ENCODE measurements at places on chromosomes 6 and 20. TPM values are rescaled to one million over a fixed set of nuclear protein-coding genes. Genes with fewer than 3 reads are reported as not detected.

GRCh38 chr6:130716466-130716865, 110.7 kb upstream of the SMLR1 start:
- DNase-seq: no peak
- no peaks in the 10 kb centered on the region for H3K27me3 ChIP-seq
- H3K27ac ChIP-seq: no peak overlapping the region
- H3K4me1 ChIP-seq: peaks cover 18% of the 10 kb centered on the region

PKIB gene
- 1.1 TPM for total RNA-seq

- peaks cover 12% of the 10 kb centered on the region for H3K27me3 ChIP-seq
- H3K4me1 ChIP-seq: peaks cover 24% of the 10 kb centered on the region
Measured at GRCh38 chr6:151811081-151811480, 3.6 kb downstream of the ESR1 start.

DNA sequence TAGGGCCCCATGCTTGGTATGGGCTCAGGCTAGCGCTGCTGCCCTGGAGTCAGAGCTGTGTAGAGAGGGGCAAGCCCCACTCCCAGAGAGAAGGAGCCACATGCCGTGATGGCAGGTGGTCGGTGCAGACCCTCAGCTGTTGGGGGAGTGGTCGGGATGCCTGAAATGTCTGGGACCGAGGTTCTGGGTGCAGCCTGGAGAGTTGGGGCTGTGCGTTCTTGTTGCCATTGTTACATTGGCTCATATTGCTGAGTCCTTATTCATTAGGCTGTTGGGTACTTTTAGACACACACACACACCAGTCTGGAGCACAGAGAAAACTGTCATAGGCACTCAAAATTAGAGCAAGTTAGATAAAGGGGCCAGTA, 83.9 kb downstream of the UNC5CL start:
- no peaks in the 10 kb centered on the region for H3K27me3 ChIP-seq
- H3K4me1 ChIP-seq: no peaks in the 10 kb centered on the region
- H3K27ac ChIP-seq: no peak overlapping the region
- H3K4me3 ChIP-seq: no peak overlapping the region
- no peak for DNase-seq

GRCh38 chr6:47724300-47724699, 25.9 kb downstream of the ADGRF4 start:
- no peaks in the 10 kb centered on the region for H3K36me3 ChIP-seq
- no peak overlapping the region for H3K27ac ChIP-seq
- no peaks in the 10 kb centered on the region for H3K27me3 ChIP-seq
- H3K4me3 ChIP-seq: no peak overlapping the region
- no peaks in the 10 kb centered on the region for H3K4me1 ChIP-seq

DNA sequence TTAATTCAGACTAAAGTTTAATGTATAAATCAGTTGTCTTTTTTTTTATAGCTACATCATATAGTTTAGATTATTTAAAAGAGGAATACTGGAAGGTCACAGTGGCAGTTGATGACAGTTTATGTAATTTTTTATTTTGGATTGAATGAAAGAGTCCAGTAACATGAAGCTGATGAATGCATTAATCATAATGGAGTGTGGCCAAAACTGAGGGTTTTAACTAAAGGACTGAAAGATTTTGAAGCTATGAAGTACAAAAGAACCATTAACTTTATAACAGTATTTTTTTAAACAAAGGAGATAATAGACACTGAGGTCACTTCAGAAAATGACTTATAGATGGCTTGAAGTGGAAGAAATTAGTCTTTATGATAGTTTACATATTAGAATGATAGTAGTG, 41.3 kb downstream of the TRMT11 start:
- H3K4me1 ChIP-seq: peaks cover 6% of the 10 kb centered on the region
- H3K27ac ChIP-seq: no peak overlapping the region
- no peak for DNase-seq
- H3K27me3 ChIP-seq: no peaks in the 10 kb centered on the region

- DNase-seq: no peak
Measured at GRCh38 chr6:22681761-22682160, 112.4 kb downstream of the HDGFL1 start.

SUPT3H gene
- 11.6 TPM for total RNA-seq

GRCh38 chr20:57890202-57890800, 180.5 kb upstream of the PMEPA1 start:
- no peak overlapping the region for H3K4me3 ChIP-seq
- no peaks in the 10 kb centered on the region for H3K4me1 ChIP-seq
- no peaks in the 10 kb centered on the region for H3K36me3 ChIP-seq
- no peaks in the 10 kb centered on the region for H3K27me3 ChIP-seq
- no peak overlapping the region for H3K27ac ChIP-seq

DNA sequence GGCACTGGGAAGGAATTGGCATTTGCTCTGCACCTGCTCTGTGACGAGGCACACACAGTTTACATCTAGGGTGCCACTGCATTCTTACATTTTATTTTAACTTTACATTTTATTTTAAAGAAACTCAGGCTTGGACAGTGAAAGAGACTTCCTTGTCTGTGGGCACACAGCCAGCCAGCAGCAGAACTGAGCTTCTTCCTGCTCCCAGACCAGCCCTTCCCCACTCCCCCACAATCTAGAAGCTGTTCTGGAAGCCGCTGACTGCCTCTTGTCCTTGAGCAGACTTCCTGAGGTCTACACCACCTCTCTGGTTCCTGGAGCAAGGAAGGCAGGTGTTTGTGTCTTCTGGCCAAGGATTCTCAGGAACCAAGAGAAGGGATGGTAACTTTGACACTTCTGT, 27.9 kb upstream of the CD93 start:
- no peak overlapping the region for H3K4me3 ChIP-seq
- DNase-seq: no peak
- H3K36me3 ChIP-seq: no peaks in the 10 kb centered on the region
- no peaks in the 10 kb centered on the region for H3K27me3 ChIP-seq

GRCh38 chr6:114987281-114987680, 644.5 kb upstream of the HS3ST5 start:
- H3K36me3 ChIP-seq: no peaks in the 10 kb centered on the region
- no peak overlapping the region for H3K27ac ChIP-seq
- no peaks in the 10 kb centered on the region for H3K4me1 ChIP-seq
- DNase-seq: no peak

HELZ2 gene
- 48.1 TPM for total RNA-seq

DNA sequence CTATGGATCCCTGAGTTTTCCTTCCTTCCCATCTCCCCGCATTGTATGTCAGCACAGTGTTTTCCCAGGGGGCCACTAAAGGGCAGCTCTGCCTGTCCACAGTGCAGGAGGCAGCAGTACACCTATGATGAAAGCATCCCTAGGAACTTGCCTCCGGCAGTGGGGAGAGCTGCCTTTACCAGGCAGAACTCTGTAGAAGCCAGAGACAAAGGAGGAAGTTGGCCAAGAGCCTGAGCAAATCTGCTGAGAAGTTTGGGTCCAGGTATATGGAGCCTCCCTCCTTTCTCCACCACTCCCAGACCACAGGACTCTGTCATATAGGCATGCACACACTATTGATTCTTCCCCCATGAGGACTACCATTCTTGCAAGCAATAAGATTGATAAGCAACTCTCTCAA, 282.7 kb downstream of the TBC1D7 start:
- no peaks in the 10 kb centered on the region for H3K27me3 ChIP-seq
- H3K4me1 ChIP-seq: no peaks in the 10 kb centered on the region
- no peak for DNase-seq
- H3K36me3 ChIP-seq: no peaks in the 10 kb centered on the region

GRCh38 chr6:125699591-125699990, 49.8 kb upstream of the HEY2 start:
- H3K27ac ChIP-seq: no peak overlapping the region
- H3K4me1 ChIP-seq: no peaks in the 10 kb centered on the region
- no peak overlapping the region for H3K4me3 ChIP-seq

DNA sequence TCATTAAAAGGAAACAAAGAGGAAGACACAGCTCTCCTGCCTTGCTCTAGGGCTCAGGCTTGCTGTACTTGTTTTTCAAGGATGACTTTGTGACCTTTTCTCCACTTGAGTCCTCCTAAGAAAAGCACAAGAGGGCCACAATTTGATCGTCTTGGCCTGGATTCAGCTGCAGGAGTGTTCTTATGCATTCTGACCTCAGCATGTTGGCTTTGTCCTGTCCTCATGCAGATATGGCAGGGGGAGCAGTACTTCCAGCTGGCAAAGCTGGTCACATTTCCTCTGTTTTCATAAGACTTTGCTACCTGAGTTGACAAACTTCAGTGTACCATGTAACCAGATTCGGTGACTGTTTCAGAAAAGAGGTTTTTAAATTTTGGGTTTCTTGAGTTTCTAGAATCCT, 30.8 kb downstream of the KDM1B start:
- H3K36me3 ChIP-seq: no peaks in the 10 kb centered on the region
- H3K4me1 ChIP-seq: no peaks in the 10 kb centered on the region
- H3K4me3 ChIP-seq: no peak overlapping the region
- H3K27me3 ChIP-seq: no peaks in the 10 kb centered on the region

RNF144B gene
- 9.4 TPM for total RNA-seq

GRCh38 chr6:15952231-15953151, 176.4 kb upstream of the MYLIP start:
- H3K27ac ChIP-seq: no peak overlapping the region
- no peaks in the 10 kb centered on the region for H3K36me3 ChIP-seq
- no peak overlapping the region for H3K4me3 ChIP-seq
- H3K4me1 ChIP-seq: no peaks in the 10 kb centered on the region
- H3K27me3 ChIP-seq: no peaks in the 10 kb centered on the region

NR2E1 gene
- not detected for total RNA-seq

- DNase-seq: no peak
- H3K4me1 ChIP-seq: no peaks in the 10 kb centered on the region
- H3K4me3 ChIP-seq: no peak overlapping the region
- no peaks in the 10 kb centered on the region for H3K36me3 ChIP-seq
- H3K27ac ChIP-seq: no peak overlapping the region
- H3K27me3 ChIP-seq: no peaks in the 10 kb centered on the region
Measured at GRCh38 chr6:40733290-40733689, 146.1 kb upstream of the LRFN2 start.

DNA sequence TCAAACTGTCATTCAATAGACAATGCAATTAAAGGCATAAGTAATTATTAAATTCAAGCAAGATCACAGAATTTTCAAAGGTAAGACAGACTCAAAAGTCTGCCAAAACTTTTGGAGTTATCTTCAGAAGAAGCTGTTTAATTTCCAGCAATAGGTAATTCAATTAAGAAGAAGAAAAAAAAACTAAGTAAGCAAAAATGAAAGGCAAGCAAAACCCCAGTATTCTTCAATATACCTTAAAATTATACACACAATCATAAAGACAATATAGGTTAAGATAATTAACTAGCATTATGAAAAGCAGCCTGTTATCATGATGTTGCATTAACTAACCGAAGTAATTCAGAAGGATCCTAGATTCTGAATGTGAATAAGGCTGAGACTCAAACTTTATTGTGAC, 3.5 kb downstream of the LATS1 start:
- no peaks in the 10 kb centered on the region for H3K4me1 ChIP-seq
- H3K27me3 ChIP-seq: no peaks in the 10 kb centered on the region
- no peak for DNase-seq
- H3K27ac ChIP-seq: no peak overlapping the region
- H3K4me3 ChIP-seq: no peak overlapping the region

- DNase-seq: no peak
- no peak overlapping the region for H3K27ac ChIP-seq
- no peak overlapping the region for H3K4me3 ChIP-seq
- no peaks in the 10 kb centered on the region for H3K36me3 ChIP-seq
- peaks cover 16% of the 10 kb centered on the region for H3K4me1 ChIP-seq
Measured at GRCh38 chr20:64068386-64069208, 5.6 kb downstream of the TCEA2 start.

DNA sequence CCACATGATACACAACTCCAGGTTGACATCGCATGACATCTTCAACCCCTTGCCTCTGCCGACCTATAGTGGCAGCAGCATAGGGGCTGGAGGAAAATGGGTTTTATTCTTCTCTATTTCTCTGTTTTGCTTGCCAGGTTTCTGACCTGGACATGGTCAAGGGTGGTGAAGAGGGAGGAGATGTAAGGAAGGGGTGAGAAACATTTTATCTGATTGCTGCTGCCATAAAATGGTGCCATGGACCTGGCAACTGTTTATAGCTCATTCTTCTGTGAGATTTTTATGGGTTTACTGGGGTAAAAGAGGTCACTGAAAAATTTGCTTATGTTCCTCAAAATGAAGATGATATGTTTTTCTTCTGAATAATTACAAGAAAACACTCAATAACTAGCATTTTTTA, 266.7 kb upstream of the FOXQ1 start:
- H3K27me3 ChIP-seq: no peaks in the 10 kb centered on the region
- H3K4me1 ChIP-seq: no peaks in the 10 kb centered on the region
- no peaks in the 10 kb centered on the region for H3K36me3 ChIP-seq

- no peaks in the 10 kb centered on the region for H3K36me3 ChIP-seq
- DNase-seq: no peak
- H3K4me3 ChIP-seq: no peak overlapping the region
Measured at GRCh38 chr6:131765081-131765803, 42.6 kb upstream of the ENPP1 start.

UBE2C gene
- total RNA-seq: not detected

DNA sequence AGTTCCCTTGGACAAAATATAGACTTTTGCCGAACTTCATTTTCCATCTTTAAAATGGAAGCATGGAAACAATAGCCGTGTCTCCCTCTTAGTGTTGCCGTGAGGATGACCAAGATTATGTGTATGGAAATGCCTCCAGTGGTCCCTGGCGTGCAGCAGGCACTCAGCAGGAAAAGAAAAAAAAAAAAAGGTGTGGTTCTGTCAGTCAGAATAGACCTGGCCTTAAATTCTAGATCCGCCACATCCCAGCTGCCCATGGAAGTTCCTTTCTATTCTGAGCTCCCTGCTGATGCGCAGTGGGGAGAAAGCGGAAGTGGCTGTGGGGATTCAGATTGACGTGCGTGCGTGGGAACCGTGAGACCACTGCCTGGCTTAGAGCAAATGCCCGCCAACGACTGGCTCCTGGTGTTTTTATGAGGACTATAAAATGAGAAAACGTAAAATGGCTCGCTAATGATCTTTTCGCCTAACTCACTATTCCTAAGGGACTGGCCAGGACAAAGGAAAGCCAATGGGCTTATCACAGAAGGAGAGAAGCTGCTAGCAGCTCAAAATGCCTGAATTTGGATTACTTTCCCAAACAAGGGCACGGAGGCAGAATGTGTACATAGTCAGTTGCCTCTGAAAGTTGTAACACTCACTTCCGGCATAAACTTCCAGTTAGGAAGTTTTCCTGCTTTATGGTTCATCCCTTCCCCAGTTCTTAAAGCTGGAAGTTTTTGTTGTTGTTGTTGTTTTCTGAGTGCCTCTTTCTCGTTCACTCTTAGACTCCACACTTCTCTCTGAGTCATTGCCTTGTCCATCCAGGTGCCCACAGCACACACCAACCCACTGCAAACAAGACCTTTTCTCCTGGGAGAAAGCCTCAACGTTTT, 11.4 kb upstream of the PDE10A start:
- H3K27me3 ChIP-seq: no peaks in the 10 kb centered on the region
- no peak overlapping the region for H3K27ac ChIP-seq
- no peaks in the 10 kb centered on the region for H3K4me1 ChIP-seq
- H3K36me3 ChIP-seq: no peaks in the 10 kb centered on the region
- no peak for DNase-seq

- no peak for DNase-seq
- no peaks in the 10 kb centered on the region for H3K4me1 ChIP-seq
- H3K27ac ChIP-seq: no peak overlapping the region
- H3K36me3 ChIP-seq: no peaks in the 10 kb centered on the region
- H3K4me3 ChIP-seq: no peak overlapping the region
- H3K27me3 ChIP-seq: no peaks in the 10 kb centered on the region
Measured at GRCh38 chr20:6697228-6697972, 70.1 kb upstream of the BMP2 start.

GRCh38 chr6:91298543-91299145, 711.8 kb upstream of the MAP3K7 start:
- H3K4me3 ChIP-seq: no peak overlapping the region
- H3K27me3 ChIP-seq: no peaks in the 10 kb centered on the region
- H3K36me3 ChIP-seq: no peaks in the 10 kb centered on the region
- H3K4me1 ChIP-seq: no peaks in the 10 kb centered on the region

CAP2 gene
- total RNA-seq: 53.6 TPM

GRCh38 chr6:23503173-23503572, 622.8 kb upstream of the NRSN1 start:
- no peaks in the 10 kb centered on the region for H3K36me3 ChIP-seq
- DNase-seq: no peak
- no peaks in the 10 kb centered on the region for H3K27me3 ChIP-seq
- no peaks in the 10 kb centered on the region for H3K4me1 ChIP-seq
- H3K4me3 ChIP-seq: no peak overlapping the region
- H3K27ac ChIP-seq: no peak overlapping the region
